ENCODE measurements at places on chromosomes 12 and 14. TPM values are rescaled to one million over a fixed set of nuclear protein-coding genes. Genes with fewer than 3 reads are reported as not detected.

Gene SRSF5
- 156 TPM for total RNA-seq

Gene MEG3
- 20.6 TPM for total RNA-seq

Gene POTEG
- not detected for total RNA-seq

Gene HAL
- 0.27 TPM for total RNA-seq

Gene STYK1
- not detected for total RNA-seq

Gene NPFF
- not detected for total RNA-seq

DNA sequence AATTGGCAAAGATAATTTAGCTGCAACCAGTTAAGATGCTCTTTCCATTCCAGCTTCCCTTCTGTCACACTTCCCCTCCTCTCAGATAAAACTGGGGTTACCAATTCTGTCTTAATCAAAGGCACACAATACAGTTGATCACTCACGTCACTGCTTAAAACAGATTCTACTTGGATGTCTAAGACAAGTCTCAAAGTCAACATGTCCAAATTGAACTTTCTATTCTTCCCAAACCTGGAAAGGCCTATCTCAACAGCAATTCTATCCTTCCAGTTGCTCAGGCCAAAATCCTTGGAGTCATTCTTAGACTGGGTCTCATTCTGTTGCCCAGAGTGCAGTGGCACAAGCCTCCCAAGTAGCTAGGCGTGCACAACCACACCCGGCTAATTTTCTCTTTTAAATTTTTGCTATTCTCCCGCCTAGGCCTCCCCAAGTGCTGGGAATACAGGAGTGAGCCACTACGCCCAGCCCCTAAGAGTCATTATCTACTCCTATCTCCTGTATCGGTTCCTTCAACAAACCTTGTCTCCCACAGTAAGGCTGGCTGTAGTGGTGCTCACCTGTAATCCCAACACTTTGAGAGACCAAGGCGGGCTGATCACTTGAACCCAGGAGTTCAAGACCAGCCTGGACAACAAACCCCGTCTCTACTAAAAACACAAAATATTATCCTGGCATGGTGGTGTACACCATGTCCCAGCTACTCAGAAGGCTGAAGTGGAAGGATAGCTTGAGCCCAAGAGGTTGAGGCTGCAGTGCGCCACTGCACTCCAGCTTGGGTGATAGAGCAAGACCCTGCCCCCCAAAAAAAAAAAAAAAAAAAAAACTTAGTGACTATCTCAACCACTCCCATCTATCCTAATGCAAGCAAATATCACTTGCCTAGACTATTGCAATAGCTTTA, 4.7 kb downstream of the RPS29 start:
- DNase-seq = no peak

DNA sequence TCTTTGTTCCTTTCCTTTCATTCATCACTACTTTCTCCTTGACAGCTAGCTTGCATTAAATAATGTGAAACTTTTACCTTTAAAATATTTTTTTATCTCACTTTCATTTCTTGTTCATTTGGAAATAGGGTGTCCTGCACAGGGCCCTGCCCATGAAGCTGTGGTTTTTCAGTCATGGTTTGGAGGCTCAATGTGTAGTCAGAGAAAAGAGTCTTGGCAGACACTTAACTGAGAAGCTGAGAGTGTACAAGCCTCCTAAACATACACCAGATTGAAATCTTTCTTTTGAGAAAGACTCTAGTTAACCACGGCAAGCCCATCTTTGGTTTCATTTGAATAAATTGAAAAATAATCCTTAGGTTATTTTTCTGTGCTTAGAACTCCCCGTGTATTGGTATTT, 74.2 kb downstream of the KICS2 start:
- no peak for DNase-seq

DNA sequence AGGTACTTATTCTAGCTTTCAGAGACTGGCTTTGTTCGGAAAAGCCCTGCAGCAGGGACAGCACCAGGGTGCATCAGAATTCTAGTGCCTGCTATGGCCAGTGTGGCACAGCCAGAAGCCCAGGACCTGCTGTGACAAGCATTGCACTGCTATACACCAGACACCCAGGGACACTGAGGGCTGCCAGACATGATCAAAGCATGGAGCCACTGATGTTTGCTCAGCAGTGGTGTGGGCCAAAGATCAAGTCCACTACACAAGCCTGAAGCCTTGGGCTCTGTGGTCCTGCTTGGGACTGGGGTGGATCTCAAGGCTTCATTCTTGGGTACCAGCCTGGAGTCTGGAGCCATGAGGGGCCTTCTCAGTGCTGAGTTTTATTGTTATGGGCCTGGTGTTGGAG, 36.1 kb upstream of the CDKN3 start:
- DNase-seq = no peak

- no peak for DNase-seq
These were observed 48.5 kb upstream of the ARHGAP5 start for GRCh38 chr14:32028599-32028998.

- DNase-seq = no peak
These were observed 161.7 kb upstream of the EEA1 start for GRCh38 chr12:93090731-93091172.

- DNase-seq = no peak
These were observed 923 bp upstream of the MLF2 start for GRCh38 chr12:6753772-6754356.

GRCh38 chr14:57831981-57832380, 33.9 kb downstream of the SLC35F4 start:
- no peak for DNase-seq

GRCh38 chr14:70096866-70097265, 91.9 kb downstream of the SLC8A3 start:
- DNase-seq = no peak

DNA sequence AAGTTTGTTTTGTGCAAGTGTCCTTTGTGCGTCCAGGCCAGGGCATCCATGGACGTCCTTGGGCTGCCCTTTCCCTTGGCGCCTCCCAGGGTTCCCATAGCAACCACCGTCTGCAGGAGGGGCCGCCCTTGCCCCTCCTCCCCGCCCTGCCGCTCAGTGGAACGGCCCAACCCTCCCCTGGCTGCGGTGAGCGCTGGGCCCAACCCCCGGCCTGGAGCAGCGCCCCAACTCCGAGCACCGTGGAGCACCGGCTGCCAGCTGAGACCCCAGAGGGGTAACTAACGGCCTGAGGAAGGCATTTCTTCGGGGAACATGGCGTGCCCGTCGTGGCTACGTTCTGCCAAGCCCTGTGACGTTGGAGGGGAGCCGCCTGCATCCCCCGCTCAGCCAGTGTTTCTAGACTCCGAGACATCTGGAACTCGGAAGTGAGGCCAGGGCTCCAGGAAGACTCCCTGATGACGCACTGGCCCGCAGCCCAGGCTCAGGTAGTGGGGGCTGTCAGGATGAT, 5.3 kb upstream of the ACACB start:
- DNase-seq = peak; percentile 95

GRCh38 chr14:23186913-23187654, 3.6 kb upstream of the SLC7A8 start:
- DNase-seq = no peak

DNA sequence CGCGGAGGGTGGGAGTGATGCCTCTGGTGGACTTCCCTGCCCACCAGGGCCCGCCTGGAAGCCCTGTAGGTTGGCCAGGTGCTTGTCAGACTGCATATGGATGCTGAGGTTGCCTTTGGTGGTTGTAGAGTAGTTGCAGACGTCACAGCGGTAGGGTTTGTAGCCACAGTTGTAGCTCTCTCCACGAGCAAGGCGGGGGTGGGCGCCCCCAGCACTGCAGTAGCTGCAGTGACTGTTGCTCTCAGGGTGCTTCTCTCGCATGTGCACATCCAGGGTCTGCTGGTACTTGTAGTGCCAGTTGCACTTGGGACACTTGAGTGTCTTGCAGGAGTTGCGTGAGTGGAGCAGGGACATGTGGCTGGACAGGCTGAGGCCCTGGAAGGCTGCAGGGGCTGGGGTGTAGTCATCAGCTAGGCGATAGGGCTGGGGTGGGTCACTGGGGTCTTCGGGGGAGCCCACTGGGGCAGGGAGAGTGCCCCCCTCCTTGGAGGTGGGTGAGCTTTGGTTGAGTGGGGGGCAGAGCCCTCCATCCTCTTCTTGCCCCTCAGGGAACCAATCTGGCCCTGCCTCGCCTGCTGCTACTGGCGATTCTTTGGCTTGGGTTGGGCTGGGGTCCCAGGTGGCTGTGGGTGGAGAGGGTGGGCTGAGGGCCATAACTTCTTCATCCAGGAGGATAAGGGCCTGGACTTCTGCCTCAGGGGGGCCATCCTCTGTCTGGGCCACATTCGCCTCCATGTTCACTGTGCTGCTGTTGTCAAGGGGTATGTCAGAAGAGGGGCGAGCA, 17.7 kb downstream of the ZFHX2 start:
- no peak for DNase-seq

DNA sequence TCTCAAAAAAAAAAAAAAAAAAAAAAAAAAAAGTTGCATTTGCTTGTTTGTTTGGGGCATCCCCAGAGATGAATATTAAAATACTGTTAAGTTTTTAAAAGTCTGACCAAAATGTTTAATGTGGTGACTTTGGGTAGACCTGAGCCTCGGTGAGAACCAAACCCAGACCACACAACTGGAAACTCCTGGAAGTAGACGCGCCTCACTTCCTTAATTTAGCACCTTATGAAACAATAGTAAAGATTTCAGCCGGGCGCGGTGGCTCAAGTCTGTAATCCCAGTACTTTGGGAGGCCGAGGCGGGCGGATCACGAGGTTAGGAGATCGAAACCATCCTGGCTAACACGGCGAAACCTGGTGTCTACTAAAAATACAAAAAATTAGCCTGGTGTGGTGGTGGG, 9.3 kb downstream of the NFKBIA start:
- DNase-seq = no peak

DNA sequence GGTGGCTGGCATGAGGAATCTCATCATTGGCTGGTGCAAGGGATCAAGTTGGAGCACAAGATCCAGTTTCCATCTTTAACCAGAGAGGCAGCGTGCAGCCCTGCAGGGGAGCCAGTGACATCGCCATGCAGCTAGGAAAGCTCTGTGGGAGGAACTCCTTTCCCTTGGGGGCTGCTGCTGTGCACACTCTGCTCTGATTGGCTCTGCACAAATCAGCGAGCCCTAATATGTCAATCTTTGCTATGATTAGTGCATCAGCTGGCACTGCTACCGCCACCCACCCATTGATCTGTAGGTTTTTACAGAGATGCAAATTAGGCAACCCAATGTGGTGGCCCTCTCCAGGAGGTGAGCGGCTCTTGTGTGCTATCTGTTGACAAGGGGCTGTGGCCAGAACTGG, 262.6 kb downstream of the PCNX1 start:
- DNase-seq = no peak

GRCh38 chr14:47392326-47392725, 283.1 kb downstream of the MDGA2 start:
- no peak for DNase-seq

DNA sequence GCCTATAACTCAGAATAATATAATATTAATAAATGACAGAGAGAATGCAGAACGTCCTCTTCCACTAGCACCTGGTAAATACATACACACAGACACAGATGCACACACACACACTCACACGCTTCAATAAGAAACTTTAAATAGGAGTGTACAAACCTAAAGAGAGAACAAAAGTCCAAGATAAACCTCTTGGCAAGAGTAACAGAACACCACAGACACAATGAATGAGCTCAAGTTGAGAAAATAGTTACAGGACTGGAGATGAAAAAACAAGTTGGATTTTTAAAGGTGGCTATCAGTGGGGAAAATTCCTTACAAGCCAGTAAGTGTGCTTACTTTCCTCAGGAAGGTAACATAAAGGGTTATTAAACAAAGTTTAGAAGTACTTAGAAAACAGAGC, 35.2 kb downstream of the CRY1 start:
- DNase-seq = no peak

Data from left ventricle myocardium superior (tissue), 1 donor.